AG04450 (cell line): ENCODE measurements at places on chromosomes 13 and 19.

GRCh38 chr19:47805313-47805712, 962 bp upstream of the TPRX1 start:
- DNase-seq = no peak

DNA sequence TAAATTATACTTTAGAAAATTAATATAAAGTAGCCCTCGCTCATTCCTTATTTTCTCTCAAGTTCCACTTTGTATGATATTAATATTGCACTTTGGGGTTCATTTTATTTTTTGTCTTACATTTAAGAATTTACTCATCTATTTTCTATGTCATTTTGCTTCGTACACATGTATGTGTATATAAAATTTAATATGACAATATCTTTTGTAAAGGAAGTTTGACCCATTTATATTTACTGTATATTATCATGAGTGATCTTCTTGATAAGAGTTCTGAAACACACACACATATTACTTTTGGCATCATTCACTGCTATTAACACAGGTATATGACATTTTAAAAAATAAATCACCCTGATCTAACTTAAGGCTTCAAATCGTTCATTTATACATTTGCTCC, 83.1 kb downstream of the IRS2 start:
- no peak for DNase-seq

- no peak for DNase-seq
Measured at GRCh38 chr13:86324191-86324590, 525.0 kb upstream of the SLITRK6 start.

- no peak for DNase-seq
Measured at GRCh38 chr19:57800696-57801095, 14.0 kb downstream of the ZNF552 start.

- no peak for DNase-seq
Measured at GRCh38 chr13:45048890-45049407, 59.6 kb downstream of the GPALPP1 start.

DNA sequence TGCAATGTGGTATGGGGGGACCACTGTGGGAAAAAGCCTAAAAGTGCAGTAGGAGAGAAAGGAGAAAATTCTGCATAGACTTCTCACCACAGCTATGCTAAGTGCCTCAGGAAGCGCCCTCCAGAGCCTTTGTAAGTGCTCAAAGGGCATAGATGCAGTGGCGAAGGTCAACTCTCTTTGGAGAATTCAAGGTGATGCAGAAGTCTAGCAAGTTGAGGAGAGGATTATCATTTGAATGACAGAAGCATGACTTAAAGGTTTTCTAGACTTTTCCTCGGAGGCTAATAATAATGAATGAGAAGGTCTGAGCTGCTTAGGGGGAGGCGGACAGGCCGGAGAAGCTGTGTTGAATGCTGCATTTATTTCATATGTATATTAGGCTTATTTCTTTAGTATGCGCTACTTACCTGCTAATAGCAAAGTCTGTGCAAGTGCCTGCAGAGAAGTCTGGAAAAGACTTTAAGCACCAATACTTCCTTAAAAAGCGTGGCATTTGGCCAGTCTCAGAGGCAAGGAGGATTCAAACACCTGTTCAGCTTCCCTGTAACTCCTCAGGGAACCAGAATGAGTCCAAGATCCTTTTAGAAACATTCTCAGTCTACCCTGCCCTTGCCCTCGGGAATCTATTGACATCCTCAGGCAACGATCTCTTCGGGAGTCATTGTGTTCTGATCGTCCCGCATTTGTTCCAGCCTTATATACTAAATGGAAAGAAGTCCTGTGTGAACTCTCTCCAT, 56.2 kb downstream of the FLT1 start:
- DNase-seq = no peak

GRCh38 chr19:45607071-45608029, 5.3 kb upstream of the GPR4 start:
- DNase-seq = peak; percentile 30

DNA sequence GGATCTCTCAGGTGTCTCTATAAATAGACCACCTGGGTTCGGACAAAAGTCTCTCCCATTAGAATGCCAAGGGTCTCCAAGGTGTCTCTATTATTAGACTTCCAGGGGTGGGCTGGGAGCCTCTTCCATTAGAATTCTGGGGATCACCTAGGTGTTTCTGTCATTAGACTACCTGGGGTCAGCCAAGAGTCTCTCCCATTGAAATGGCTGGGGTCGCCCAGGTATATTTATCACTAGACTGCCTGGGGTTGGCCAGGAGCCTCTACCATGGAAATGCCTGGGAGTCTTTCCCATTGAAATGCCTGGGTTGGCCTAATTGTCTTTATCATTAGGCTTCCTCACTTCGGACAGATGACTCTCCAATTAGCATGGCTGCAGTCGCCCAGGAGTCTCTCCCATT, 1565.5 kb downstream of the UQCRFS1 start:
- no peak for DNase-seq

- no peak for DNase-seq
Measured at GRCh38 chr13:43782686-43783085, 4.1 kb downstream of the ENOX1 start.

GRCh38 chr19:10921910-10922637, 6.4 kb downstream of the YIPF2 start:
- DNase-seq = no peak

GRCh38 chr19:35977446-35978222, 17.4 kb upstream of the SDHAF1 start:
- no peak for DNase-seq

- no peak for DNase-seq
Measured at GRCh38 chr19:13723206-13723605, 41.1 kb upstream of the MRI1 start.
